Articular chondrocyte of knee joint (primary cell): ENCODE measurements at places on chromosomes 2 and 18. TPM values are rescaled to one million over a fixed set of nuclear protein-coding genes. Genes with fewer than 3 reads are reported as not detected.

The RUFY4 gene
- not detected in 2 replicates for total RNA-seq

The BCL2L11 gene
- total RNA-seq = 4.6 and 7.2 TPM in 2 replicates

The SLC40A1 gene
- total RNA-seq = 21.6 and 25.7 TPM in 2 replicates

The SKA1 gene
- 10.7 and 16.4 TPM in 2 replicates for total RNA-seq

The C2orf72 gene
- 0.65 and 2.1 TPM in 2 replicates for total RNA-seq

The CPLX4 gene
- total RNA-seq = not detected in 2 replicates

The PDE1A gene
- total RNA-seq = 89.0 and 156 TPM in 2 replicates

The FBXO41 gene
- total RNA-seq = 1.3 and 1.4 TPM in 2 replicates

The MYO5B gene
- 6.0 and 6.6 TPM in 2 replicates for total RNA-seq

The ACMSD gene
- total RNA-seq = not detected in 2 replicates

The DSG1 gene
- total RNA-seq = not detected in 2 replicates

The MAP4K4 gene
- total RNA-seq = 183 and 255 TPM in 2 replicates

The BOK gene
- total RNA-seq = 24.3 and 27.2 TPM in 2 replicates

The HTR2B gene
- 1.2 and 1.3 TPM in 2 replicates for total RNA-seq

The MAP4K3 gene
- 48.1 and 71.5 TPM in 2 replicates for total RNA-seq

The EFEMP1 gene
- total RNA-seq = 4,378 and 4,638 TPM in 2 replicates

The ABCG5 gene
- total RNA-seq = not detected in 2 replicates

The VRK2 gene
- 44.3 and 45.6 TPM in 2 replicates for total RNA-seq

The CHST10 gene
- 6.4 and 9.3 TPM in 2 replicates for total RNA-seq
